ENCODE measurements at places on chromosomes 5 and 9.
A peak's percentile ranks its signal among the peaks of the same experiment; 100 is the strongest.

DNA sequence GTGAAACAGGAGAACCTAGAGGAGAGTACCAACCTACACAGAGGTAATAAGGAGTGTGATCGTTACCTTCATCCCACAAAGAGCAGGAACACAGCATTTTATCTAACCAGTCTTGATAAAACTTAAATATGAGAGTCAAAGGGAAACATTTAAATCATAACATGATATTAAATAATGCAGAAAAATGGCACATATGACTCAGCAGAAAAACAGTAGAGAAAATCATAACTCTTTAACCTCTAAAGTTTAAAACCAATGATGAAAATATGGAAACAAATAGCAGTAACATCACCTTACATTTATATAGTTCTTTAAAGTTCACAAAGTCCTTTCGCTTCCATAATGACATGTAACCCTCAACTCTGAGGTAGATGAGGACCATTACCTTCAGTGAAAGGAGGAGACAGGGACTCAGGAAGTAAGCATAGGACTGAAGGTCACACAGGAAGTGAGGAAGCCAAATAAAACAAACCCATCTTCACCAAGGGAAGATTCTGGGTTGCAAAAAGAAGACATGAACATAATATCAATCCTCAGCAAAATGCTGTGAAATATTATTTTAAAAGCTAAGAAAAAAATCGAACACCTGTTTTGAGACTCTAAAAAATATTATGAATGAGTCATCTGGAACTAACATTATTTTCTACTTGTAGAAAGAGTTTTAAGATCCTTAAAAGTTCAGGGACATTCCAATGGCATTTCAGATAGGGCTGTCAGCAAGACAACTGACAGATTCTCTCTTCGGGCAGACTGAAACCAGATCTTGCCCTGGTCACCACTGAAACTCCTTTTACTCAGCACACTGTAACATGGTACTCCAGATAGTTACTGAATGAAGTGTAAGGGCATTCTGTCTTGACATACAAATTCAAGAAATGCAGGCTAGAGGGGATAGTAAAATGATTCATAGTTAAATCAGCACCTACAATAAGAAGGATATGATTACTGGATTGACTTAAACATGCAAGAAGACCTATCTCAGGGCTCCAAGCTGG lies 148.5 kb downstream of the EPB41L4A start:
- no peak for DNase-seq

DNA sequence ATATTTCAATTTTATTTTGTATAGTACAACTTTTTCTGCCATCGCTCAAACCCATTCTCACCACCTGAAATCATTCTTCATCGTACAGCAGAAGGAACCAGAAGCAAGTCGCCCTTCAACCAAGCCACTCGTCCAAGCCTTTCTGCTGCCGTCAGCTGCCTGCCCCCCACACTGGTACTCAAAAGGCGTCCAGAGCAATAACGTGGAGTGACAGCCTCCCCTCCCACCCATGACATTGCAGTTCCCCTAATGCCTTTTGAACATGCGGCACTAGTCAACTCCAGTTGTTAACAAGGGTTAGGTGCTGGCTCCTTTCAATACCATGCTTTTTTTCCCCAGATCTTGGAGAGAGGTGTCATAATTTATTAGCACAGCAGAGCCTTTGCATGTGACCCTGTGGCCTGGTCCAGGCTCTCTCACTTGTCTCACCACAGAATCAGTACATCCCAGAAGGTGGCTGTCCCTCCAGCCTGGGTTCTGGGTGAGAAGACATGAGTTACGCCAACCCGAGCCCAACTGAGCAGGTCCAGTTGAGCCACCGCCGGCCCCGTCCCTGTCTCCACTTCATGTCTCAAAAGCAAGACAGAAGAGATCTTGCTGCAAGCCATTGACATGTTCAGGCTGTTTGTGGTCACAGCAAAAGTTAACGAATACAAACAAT lies 20.4 kb upstream of the MED10 start:
- no peak for DNase-seq

GRCh38 chr5:175614223-175614815 lies 43.6 kb upstream of the HRH2 start:
- no peak for DNase-seq

- no peak for DNase-seq
Measured at GRCh38 chr9:134049236-134049635, 18.6 kb downstream of the BRD3 start.

DNA sequence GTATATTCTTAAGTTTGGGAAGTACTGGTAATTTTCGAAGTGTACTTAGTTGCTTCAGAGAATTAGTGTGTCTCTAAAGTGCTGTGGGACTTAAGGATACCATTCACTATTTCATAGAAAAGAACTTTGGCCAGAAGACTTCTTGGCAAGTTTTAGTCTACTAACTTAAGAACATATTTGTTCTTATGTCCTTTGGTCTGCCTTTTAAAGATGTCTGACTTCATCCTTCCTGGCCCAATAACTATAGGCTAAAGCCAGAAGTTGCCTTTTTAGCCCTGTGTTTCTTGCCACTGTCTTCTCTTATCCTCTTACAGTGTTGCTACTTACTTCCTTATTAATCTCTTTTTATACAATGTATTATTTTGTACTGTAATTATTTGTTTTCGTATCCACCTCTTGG lies 6.3 kb downstream of the RBM27 start:
- no peak for DNase-seq

DNA sequence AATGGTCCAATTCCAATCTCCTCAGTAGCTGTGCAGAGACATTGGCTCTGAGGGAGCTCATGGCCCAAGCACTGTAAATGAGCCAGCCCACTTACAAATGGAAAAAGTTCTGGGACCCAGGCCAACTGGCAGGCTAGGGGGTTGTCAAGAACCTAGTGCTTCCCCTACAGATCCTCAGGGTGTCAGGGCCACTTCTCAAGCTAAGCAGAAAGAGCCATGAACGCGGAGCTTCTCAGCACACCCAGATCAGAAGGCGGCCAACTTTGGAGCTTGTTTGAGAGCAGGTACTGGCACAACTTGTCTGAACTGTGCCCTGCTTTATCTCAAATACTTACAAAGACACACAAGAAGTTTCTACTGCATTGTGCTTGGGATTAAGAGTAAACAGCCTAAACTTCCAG lies 17.5 kb downstream of the TLE1 start:
- no peak for DNase-seq

DNA sequence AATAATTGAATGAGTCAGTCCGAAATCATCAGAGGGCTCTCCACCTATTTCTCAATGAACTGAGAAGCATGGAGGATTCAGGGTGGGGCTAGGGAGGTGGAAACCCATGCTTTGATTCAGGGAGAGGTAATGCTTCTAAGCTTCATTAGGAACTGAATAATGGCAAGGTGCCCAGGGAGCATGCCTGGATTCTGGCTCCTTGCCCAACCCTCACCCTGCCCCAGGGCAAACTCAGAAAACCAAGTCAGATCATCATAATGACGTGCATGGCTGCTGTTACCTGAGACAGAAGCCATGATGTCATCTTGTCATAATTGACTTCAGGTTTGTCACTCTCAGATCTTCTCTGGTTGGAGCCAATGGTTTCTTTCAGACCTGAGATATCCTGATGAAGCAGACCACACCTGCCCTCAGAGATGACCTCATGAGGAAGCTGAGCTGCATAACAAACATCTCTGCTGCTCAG lies 199.6 kb downstream of the SYK start:
- DNase-seq: no peak

DNA sequence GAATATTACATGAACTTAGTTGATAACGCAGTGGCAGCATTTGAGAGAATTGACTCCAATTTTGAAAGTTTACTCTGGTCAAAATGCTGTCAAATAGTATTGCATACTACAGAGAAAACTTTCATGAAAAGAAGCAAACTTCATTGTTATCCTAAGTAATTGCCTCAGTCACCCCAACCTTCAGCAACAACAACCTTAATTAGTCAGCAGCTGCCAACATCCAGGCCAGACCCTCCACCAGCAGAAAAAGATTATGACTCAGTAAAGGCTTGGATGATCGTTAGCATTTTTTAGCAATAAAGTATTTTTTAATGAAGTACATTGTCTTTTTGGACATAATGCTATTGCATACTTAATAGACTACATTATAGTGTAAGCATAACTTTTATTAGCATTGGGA lies 40.8 kb upstream of the SPDL1 start:
- DNase-seq: no peak

DNA sequence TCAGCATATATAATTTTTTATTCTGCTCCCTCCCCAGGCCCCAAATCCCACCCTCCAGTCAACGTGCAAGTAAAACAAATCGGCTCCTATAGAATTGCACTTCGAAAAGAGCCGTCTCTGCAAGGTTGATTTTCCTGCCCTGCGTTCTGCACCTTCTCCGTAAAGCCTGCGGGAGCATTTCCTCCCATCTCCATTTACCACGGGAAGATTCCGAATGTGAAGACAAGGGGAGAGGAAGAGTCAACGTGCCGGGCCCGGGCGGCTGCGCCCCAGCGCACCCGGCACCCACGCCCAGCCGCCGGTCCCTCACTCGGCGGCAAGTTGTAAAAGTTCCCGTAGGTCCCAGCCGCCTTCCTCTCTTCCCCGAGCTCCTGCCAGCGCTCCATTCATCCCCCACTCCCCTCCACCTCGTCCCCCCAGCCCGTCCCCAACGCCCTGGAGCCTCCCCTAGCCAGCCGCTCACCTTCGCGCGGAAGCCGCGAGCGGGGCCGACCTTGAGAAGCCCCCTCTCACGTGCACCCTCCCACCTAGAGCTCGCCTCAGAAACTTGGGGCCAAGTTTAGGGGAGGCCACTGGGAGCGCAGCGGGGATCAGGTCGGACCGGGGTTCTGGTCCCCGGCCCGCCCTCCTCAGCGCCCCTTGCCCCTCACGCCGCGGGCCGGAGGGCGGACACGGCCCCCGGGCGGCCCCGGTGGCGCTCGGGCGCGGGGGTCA lies 431 bp downstream of the BNC2 start:
- DNase-seq: no peak

DNA sequence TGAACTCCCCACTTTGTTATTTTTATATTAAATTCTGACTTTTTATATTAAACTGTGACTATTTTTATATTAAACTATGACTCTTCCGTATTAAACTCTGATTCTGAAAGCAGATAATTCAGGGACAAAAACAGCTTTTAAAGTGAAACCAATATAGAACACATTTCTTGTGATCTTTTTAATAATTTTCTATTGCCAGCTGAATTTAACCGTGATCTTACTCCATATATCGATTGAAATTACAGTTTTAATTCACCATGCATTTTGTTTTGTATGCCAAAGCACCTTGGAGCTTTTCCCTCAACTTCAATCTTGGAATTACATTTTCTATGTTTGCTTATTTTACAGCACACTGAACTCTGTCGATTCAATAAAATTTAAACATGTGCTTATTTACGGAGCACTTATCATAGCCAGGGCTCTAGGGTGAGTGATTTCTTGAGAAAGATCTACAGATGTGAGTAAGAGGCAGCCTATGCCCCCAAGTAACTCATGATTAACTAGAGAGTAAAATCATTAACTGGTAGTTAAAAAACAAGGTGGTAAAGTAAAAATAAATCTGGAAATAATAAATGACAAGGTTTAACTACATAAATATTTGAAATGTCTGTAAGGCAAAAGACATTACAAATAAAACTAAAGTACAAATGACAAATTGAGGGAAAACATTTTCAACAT lies 72.9 kb upstream of the ALDH1B1 start:
- DNase-seq: no peak

GRCh38 chr9:111038331-111039230 lies at the start of gene LPAR1:
LPAR1 (minus strand) TSS chr9:111038470; CDS start chr9:110972117, 66,353 bp downstream.
- no peak for DNase-seq

GRCh38 chr5:170499621-170500020 lies 4.2 kb upstream of the KCNIP1 start:
- no peak for DNase-seq

GRCh38 chr5:6081727-6082210 lies 296.6 kb downstream of the MED10 start:
- DNase-seq: no peak

- no peak for DNase-seq
Measured at GRCh38 chr5:157859227-157859575, 256 bp upstream of the CLINT1 start.

GRCh38 chr5:79704553-79704952 lies 14.9 kb downstream of the CMYA5 start:
- DNase-seq: no peak

DNA sequence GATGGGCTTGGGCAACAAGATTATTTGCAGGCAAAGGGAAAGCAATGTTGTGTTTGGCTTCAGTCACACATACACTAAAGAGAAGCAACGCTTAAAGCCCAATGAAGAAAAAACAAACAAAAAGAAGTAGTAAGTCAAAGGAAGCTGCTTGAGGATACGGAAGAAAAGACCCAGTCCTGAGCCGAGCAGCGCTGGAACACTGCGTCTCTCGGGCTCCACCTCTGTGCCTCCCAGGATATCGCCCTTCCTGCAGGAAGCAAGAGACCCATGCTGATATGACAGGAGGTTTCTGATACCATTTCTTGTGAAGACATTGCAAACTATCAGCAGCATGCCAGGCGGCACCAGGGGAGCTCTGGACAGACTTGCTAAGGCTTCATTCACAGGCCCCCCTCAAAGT lies 9.9 kb downstream of the GNAQ start:
- DNase-seq: no peak

- no peak for DNase-seq
Measured at GRCh38 chr9:36872641-36873040, 161.4 kb downstream of the PAX5 start.

DNA sequence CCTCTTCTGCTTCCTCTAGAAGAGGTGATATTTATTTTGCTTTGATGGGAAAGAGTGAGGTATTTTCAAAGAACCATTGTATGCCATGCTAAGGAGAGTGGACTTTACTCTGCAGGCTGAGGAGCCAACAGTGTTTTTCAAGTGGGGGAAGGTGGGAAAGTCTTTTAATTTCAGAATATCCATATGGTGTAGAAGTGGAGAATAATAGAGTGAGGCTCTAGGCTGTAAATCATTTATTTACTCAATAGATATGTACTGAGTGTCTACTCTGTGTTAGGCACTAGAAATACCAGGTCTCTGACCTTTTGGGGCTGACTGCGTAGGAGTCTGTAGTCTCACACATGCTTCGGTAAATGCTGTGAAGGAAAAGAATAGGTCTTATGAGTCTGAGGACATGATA lies 30.7 kb upstream of the TENT2 start:
- no peak for DNase-seq

GRCh38 chr9:33315371-33315770 lies 25.1 kb downstream of the NFX1 start:
- no peak for DNase-seq

GRCh38 chr5:83474161-83474796 lies 2.7 kb downstream of the VCAN start:
- peak; percentile 13 for DNase-seq

DNA sequence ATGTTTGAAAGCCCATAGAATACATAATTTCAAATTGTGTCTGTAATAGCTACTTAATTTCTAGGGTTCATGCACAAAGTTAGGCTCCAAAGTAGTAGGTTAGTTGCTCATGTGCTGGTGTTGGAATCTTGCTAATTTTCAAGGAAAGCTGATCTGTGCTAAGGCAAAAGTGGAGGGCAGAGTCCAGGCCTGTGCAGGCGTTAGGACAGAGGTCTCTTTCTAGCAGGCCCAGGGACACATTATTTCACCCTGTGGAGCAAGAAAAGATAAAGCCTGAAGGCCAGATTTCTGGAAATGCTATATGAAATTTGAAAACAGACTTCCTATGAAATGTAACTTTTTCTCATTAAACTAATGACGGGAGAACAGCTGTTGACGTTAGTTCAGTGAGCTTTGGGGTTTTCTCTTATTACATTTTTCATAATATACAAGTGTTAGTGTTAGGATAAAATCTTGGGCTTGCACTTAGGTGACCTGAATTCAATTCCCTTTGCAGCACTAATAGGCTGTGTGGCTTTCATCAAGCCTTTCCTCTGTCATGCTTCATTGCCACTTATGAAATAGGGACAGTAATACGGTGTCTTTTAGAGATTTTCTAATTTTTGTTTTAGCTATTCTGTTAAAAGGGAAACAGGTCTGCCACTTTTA lies 196.7 kb upstream of the HAPLN1 start:
- no peak for DNase-seq

GRCh38 chr9:92422611-92423338 lies 1.5 kb downstream of the OMD start:
- DNase-seq: no peak

All from CD4-positive, alpha-beta T cell treated with Interleukin-17A for 1 hour (primary cell).